ENCODE measurements at places on chromosomes 16 and 17.

DNA sequence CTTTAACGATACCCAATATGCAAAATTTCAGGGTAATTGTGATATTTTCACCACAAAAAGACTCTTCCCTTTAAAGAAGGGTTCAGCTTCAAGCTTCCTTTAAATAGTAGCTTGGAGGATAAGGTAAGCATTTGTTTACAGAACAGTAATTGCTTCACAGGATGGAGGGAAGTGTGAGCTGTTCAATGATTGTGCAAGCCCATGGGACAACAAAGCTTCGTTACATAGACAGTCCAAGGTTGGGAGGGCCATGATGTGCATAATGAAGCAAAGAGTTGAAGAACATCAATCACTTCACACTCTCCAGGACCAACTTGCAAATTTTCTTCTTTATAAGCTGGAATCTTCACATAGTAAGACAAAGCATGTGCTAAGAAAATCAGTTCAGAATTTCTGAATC lies 145.0 kb upstream of the ASIC2 start:
- DNase-seq, result no peak

GRCh38 chr17:3904501-3904900 lies 11.6 kb upstream of the CAMKK1 start:
- no peak for DNase-seq

DNA sequence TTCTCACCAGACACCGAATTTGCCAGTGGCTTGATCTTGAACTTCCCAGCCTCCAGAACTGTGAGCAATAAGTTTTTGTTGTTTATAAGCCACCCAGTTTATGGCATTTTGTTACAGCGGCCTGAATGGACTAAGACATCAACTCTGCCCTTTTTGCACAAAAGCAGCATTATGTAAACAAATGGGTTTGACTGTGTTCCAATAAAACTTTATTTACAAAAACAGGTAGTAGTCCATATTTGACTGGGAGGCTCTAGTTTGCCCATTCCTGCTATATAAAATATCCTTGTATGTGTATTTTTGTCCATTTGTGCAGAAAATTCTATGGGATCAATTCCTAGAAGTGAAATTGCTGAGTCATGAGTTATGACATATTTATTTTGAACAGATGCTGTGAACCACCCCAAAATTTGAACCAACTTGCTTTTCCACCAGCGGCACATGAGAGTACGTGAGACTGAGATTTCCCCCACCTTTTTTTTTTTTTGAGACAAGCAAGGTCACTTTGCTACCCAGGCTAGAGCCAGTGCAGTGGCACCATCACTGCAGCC lies 21.3 kb upstream of the CLEC19A start:
- DNase-seq, result no peak

DNA sequence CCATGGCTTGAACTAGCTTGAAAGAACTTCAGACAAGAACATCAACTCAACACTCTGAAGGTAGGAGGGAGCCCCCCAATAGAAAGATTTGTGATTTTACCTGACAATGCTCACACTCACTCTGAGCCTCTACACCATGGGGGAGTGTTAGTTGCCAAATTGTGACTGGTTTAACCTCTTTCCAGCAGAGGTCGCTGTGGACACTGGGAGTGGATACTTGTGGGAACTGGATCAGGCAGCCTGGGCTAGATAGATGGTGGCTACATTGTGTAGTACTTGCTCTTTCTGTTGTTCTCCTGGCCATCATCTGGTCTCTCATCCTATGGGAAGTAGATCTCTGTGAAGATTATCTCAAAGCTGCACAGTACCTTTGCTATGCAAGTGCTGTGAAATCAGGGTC lies 2.9 kb downstream of the SMPD3 start:
- DNase-seq, result no peak

GRCh38 chr17:7852919-7853690 lies 1.8 kb upstream of the TMEM88 start:
- DNase-seq, result no peak

GRCh38 chr17:32774695-32775084 lies 102.2 kb downstream of the MYO1D start:
- no peak for DNase-seq

DNA sequence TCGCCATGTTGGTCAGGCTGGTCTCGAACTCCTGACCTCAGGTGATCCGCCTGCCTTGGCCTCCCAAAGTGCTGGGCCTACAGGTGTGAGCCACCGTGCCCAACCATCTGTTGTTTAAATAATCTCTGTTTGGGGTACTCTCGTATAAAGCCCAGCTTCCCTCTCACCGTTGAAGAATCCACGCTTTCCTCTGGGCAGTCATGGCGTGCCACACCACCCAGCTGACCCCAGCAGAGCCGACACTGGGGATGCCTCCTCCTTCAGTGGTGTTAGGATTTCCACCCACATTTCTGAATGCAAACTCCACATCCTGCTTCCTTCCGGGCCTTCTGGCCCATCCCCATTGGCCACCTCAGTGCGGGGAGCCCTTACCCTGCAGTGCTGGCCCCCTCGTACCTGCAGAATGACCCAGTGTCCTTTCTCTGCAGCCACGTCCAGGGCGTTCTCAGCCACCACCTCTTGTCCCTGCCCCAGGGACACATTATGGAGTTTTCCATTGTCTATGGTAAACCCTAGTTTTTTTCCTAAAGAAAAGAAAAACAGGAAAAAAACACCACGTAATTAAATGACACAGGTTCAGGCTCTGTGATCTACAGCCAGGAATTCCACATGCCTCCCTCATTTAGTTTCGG lies 60.4 kb downstream of the PGS1 start:
- no peak for DNase-seq

DNA sequence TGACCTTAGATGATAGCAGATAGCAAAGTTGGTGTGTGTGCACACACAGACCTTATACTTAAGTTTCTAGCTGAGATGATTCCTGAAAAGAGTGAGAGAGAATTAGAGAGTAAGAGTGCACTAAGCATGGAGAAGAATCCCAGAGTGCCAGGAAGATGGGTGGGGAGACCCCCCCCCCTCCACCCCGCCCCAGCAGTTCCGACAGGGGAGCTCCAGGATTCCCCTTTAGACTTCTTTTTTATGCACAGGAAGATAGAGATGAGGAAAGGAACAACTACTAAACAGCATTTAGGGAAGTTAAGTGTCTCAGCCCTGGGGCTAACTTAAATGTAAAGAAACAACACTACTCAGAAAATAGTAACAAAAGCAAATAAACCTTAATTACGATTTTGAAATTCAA lies 878.0 kb upstream of the GOT2 start:
- no peak for DNase-seq

- DNase-seq, result no peak
Measured at GRCh38 chr17:39359994-39360393, 41.4 kb downstream of the FBXL20 start.

DNA sequence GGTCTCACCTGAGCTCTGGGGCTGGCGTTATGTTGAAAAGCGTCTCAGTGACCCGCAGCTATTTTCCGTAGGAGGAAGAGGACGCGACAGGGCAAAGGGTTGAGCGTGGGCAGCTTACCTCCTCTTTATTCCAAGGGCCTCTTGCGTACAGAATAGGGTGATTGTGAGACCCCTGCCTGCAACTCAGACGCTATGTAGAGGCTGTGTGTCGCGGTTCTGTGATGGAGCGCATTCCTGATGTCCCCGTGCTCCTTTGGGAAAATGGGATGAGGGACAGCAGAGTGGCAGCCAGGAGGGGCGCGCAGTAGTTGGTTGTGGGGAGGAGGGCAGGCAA lies 531 bp upstream of the CDH8 start:
- no peak for DNase-seq

- DNase-seq, result no peak
Measured at GRCh38 chr17:55737976-55738501, 12.8 kb upstream of the PCTP start.

- no peak for DNase-seq
Measured at GRCh38 chr16:86466696-86467406, 43.5 kb upstream of the FOXF1 start.

DNA sequence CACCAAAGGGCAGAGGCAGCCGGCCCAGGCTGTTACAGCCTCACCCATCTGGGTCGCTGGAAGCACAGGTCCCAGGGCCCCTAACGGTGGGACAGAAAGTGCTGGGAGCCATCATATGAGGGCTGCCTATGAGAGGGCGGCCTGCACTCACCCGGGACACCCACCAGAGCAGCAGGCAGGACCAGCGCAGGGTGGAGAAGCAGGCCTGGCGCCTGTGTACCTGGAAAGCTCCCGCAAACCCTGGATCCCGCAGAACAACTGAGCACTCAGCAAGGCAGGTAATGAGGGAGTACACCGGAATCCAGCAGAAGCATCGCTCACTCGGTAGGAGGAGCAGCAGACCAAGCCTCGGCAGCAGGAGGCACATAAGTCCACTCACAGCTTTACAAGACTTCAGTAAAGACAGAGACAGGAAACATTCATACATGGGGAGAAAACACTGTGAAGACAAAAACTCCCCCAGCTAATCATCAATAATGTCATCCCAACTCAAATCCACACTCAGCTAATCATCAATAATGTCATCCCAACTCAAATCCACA lies 31.5 kb upstream of the C16orf95 start:
- DNase-seq, result no peak

GRCh38 chr17:41784207-41784744 lies 2.2 kb downstream of the JUP start:
- DNase-seq, result no peak

DNA sequence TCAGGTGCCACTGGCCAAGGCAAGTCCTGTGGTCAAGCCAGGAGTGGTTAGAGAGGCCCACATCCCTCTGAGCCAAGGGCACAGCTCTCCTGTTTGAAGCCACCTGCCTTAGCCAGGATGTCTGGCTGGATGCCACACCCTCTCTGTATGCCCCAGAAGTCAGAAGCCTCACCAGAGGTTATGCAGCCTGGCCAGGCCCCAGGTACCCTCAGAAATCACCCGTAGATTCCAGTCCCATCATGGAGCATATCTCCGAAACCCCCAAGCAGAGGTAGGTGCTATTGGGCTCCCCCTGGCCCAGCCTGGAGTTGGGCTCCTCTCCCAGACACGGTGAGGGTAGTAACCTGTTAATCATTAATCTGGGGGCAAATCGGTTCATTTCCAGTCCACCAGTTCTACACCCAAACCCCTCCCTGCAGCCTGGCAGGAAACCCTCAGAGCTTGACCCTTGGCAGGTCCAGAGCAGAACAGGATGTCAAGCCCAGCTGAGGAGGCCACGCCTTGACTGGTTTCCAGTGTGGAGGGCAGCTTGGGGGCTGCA lies 60.6 kb upstream of the TMEM97 start:
- DNase-seq, result no peak

DNA sequence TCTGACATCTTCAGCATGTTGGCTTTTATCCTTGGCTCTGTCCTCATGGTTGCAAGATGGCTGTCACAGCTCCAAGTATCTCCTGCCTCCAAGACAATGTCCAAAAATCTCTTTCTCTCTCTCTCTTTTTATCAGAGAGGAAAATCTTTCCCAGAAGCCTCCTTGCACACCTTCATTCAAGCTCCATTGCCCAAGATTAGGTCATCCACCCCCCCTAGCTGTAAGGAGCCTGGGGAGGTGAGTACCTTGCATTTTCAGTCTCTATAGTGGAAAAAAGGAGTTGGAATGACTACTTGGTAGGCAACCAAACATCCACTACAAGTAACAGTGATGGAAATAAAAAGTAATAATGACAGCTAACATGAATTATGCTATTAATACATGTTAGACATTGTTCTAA lies 22.0 kb upstream of the NSMCE1 start:
- DNase-seq, result no peak

DNA sequence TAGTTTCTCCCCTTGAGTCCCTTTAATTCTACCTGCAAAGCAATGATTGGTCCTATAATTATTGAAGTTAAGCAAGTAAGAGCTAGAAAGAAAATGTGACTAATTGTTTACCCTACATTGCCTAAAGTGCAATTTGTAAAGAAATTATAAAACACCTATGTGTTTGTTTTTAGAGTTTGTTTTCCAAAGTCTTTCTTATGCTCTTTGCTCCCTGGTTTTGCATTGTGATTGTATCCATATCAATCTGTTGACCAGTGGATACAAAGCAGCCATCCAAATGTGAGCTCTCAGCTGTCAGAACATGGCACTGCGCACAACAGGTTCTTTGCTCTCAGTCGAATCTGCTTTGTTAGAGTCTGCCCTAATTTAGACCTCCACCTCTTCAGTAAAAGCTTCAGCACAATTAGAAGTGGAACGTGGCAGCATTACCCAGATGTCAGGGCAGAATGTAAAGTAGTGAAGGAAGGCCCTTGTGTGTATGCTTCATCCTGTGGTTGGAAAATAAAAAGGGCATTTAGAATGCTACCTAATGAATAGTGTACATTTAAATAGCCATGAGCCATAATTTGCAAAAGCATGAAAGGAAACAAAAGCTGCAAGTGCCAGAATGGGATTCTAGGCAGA lies 70.5 kb downstream of the AATF start:
- no peak for DNase-seq

- DNase-seq, result no peak
Measured at GRCh38 chr17:34530918-34531317, 48.5 kb upstream of the TMEM132E start.

GRCh38 chr17:48527547-48527932 lies 3.3 kb downstream of the HOXB1 start:
- no peak for DNase-seq

DNA sequence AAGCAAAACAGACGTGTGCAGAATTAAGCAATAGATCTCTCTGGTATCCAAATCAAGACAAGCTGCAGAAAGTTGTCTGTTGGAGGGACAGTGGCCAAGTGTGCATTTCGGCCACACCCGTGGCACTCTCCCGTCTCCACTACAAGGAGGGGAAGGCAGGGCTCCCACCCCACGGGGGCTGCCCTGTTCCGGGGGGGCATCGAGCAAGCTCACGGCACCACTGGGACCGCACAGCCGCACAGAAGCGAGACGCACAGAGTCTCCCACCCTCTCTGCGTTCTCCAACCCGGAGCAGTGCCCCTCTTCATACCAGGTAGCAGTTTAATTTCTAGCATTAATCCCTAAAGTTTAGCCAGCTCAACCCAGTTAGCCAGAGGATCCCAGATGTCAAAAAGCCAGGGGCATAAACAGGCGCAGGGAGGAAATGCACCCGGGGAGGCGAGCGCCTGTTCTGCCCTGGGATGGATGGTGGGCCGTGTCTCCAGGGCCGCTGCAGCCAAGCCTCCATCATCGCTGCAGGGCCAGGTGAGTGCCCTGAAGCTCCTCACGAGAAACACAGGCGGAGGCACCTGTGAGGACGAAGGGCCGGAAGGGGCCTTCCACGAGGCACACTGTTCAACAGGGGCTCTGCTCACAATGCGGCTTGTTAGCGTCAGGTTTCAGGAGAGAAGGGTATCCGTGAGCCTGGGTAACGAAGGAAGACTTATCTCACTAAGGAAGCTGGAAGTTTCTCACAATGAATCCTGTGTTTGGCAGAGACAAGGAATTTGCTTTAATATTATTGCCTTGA lies 42.1 kb upstream of the METRNL start:
- DNase-seq, result no peak

GRCh38 chr17:45976755-45977505 lies 22.1 kb upstream of the STH start:
- no peak for DNase-seq

- no peak for DNase-seq
Measured at GRCh38 chr17:59425085-59425931, 93.9 kb downstream of the YPEL2 start.

- DNase-seq, result no peak
Measured at GRCh38 chr17:43381621-43382020, 17.2 kb upstream of the ARL4D start.

GRCh38 chr17:69883120-69883519 lies 191.9 kb upstream of the KCNJ16 start:
- DNase-seq, result no peak

Measured in activated CD4-positive, CD25-positive, alpha-beta regulatory T cell treated with anti-CD3 and anti-CD28 coated beads, Interleukin-2, amount 50 U/mL, for 72 hours (primary cell).